ENCODE measurements at places on chromosomes 12 and 14.

DNA sequence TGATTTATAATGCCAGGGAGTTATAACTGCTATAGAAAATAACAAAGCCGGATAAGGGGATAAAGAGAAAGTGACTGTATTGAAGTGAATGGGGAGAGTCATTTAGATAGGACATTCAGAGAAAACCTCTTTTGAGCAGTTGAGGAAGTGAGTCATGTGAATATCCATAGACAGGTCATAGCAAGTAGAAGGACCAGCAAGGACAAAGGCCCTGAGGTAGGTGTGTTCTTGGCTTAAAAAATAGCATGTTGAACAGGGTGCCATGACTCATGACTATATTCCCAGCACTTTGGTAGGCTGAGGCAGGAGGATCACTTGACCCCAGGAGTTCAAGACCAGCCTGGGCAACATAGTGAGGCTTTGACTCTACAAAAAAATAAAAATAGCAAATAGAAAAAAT lies 51.5 kb upstream of the RAP1B start:
- no peak for DNase-seq

- no peak for DNase-seq
Measured at GRCh38 chr14:76775695-76776427, 14.6 kb downstream of the VASH1 start.

DNA sequence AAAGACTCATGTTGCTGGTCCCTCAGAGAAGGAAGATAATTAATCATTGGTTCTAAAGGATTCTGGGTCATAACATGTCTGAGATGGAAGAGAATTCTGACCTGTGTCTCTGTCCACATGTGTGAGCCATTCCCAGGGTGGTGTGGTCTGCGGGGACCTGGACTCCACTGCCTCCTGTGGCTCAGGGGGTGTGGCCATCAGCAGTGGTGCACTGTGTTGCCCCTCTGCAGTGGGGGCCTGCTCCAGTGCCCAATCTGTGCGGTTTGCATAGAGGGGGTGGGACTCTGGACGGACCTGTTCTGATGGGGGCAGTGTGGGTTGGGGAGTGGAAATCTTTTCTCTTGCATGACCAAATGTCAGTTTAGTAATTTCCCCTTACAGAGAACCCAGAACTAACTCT lies 13.5 kb downstream of the KRT85 start:
- no peak for DNase-seq

DNA sequence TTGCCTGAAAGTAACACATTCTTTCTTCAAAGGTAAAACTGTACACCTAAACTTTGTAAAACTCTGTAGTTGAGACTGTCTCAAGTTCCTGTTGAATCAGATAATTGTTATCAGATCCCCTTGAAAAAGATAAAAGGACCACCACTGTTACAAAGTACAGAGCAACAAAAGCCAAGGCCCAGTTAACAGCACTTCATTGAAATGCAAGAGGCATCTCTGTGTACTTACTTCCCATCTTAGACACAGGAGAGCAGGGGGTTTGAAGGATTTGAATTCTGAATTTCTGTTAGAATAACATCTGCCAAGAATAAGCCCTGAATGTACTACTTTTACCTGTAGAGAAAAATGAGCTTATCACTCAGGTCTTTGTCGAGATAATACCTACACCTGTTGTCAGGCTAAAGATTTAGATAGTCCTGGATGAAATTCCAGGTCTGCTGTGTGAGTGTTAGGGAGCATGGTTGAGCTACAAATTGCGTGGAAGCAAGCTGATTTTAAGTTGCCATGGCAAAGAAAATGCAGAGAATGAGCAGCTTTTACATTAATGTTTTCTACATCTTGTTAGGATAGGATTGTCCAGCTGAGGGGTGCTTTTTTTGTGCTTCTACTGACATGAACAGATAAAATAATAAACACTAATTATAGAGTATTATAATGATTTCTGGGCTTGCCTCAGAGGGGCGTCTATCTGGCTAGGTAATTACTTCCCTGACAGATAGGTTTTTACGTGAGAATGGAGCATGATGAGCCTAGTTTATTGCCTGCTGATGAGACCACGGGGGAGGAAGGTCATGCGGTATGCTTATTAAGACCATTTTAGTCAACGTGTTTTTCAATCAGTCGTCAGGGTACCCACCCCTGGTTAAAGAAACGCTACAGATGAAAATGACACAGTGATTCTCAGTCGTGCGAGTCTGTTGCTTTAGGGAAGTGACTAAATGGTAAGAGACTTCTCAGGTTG lies 309.2 kb downstream of the PAWR start:
- DNase-seq, result no peak

- DNase-seq, result no peak
Measured at GRCh38 chr14:62670526-62670925, 374.7 kb downstream of the KCNH5 start.

DNA sequence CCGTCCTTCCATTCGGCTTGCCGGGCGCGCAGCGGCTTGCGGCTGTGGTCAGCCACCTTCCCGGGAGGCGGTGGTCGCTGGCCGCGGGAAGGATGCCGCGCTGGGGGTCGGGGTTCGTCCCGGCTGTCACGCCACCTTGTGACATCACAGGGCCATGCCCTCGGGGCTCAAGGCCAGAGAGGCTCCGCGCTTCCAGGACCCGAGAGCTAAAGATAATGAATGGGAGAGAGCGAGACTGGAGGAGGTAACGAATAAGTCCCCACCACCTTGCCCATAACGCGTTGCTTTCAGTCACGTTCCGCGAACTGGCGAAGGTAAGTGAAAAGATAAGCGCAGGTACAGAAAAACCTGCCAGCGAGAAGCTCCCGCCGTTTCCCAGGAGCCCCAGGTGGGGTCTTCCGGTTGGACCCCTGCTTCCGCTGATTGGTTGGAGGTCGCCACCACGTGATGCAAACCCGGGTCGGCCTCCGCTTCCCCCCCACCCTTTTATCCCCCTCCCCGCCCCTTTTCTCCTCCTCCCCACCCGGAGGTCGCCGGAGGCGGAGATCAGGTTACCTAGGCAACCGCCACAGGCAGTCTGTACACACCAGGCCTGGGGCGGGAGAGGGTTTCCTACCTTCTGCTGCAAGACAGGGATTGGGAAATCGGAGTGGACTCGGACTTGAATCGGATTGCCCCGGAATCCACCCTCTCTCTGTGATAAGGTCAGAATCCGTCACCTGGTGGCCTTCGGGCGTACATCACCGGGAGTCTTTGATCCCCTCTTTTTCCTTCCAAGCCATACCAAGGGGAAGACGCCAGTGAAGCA lies at the start of gene LRRC9:
Gene LRRC9, plus strand, starts transcription at position 575 of the 808 bp plus-strand sequence.
- DNase-seq, result peak; percentile 84

- peak; percentile 48 for DNase-seq
Measured at GRCh38 chr12:107320033-107320928, 226.9 kb upstream of the CRY1 start.

DNA sequence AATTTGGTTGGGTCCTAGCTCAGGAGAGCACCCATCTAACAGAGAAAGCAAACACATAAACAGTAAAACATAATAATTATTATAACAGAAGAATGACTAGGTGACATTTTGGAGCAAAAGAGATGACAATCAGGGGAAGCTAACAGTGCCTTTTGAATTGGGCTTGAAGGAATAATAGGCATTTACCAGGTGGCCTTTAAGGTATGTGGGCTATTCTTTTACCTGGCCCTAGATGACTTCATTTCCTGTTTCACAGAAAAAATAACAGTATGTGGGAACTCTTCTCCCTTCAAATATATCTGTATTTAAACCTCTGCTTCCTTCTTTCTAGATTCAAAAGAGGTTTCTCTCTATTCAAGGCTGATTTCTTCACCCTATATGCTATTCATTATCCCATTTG lies 3.8 kb downstream of the IRAK4 start:
- no peak for DNase-seq
